ENCODE measurements at places on chromosomes 4 and X.

DNA sequence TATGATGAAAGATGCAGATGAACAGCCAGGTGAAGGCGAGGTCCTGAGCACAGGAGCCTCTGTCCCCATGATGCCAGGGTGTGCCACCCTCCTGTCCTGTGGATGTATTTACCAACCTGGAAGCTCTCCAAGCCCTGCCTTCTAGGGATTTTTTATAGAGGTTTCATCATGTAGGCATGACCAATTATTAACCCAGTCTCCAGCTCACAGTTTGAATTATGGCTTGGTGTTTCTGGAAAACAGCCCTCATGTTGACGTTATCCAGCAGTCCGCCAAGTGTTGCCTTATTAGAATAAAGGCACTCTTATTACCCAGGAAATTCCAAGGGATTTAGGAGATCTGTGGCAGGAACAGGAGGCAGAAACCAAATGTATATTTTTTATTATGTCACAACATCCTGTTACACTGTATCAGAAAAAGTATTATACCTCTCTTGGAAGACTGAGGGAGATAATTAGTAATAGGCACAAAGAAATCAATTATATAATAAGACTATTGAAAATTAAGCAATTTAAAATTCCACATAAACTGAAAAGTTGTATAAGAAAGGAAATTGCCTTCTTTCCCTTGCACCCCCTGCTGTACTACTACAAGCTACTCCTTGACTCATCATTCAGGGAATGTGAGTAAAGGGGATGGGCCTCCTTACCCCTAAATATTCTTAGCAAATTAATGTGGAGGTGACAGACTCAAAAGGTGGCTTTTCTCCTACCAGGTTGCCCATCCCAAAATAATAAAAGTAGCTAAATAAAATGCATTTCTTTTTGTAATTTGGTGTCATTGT lies 129.6 kb downstream of the ZNF330 start:
- DNase-seq, result no peak

- no peak for DNase-seq
Observed at GRCh38 chr4:168507178-168507815, 10.4 kb downstream of the PALLD start.

DNA sequence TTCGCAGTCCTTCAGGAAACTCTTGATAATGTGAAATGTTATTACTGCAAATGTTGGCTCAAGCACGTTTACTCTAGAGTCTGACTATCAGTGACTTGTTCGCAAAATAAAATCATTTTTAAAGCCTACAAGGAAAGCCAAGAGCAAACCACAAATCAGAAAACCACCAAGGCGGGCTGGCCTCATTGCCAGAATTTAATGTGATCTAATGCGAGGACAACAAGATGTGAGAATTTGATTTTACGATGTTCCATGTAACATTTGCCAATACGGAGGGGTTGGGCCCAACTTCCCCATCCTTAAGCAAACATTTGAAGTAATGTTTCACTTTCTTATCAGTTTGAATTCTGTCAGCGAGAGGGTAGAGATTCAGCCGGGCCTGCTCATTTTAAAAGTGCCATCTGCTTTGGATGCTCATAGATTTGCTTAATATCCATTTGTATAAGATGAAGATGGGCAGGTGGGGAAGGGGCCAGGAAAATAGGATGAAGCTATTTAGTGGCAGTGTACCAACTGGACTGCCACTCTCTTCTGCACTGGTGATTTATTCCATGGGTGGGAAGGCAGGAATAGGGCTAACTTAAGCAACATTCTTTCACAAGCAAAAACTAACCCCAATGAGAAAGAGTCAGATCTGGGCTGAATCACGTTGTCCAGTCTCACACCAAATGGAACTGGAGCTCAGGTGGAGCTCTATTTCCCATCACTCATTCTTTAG lies 225.3 kb downstream of the ANAPC10 start:
- DNase-seq, result no peak

DNA sequence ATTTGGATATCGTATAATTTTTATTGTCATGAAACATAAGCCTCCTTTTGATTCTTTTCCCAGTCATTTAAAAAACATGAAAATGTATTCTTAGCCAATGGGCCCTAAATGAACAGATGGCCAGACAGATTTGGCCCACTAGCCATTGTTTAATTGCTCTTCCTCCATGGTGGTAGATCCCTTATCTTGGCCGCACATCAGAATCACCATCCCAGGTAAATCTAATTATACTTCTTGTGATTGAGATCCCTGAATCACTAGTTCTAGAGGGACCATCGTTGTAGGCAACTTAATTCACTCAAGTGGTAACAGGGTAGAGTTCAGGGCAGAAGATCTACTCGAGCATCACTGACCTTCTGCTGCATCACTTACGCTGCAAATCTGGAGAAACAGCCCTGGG lies 24.1 kb upstream of the VCX3A start:
- DNase-seq, result no peak

DNA sequence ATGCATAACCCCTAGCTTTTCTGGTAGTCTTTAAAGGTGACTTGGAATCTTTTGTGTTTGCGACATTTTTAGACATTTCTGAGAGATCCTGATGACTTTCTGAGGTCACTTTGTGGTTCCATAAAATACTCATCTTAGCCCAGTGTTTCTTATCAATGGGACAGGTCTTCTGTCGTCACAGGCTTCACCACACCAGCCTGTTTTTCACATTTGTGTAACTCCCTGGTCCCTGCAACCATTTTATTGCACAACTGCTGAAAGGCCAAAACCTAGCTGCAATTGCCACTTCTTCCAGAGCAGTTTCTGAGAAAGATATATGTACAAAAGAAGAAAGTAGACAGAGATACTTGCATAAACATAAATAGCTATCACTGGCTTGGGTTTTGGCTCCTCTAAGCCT lies 120.9 kb downstream of the IL15 start:
- no peak for DNase-seq

- DNase-seq, result no peak
Observed at GRCh38 chr4:71648448-71648847, 135.4 kb downstream of the GC start.
